GM18507 (cell line): ENCODE measurements at places on chromosomes 2 and 18.

DNA sequence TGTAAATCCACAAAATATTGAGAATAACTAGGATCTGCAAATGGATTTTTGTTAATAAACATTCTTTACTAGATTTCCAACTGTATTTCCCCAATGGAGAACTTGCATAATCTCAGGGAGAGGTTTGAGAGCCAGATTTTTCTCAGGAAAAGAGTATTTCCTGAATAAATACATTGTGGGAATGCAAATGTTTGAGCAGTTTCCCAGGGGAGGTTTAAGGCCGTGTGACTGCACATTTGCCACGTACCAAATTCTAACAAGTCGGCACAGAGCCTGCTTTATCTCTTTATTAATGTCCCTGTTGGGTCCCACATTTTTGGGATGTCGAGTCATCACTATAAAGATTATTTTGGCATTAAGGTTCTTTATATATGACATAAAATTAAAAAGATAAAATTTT, 27.0 kb downstream of the TFPI start:
- DNase-seq: no peak

- DNase-seq: no peak
These were observed 378.4 kb upstream of the HNRNPA3 start for GRCh38 chr2:176834226-176834625.

DNA sequence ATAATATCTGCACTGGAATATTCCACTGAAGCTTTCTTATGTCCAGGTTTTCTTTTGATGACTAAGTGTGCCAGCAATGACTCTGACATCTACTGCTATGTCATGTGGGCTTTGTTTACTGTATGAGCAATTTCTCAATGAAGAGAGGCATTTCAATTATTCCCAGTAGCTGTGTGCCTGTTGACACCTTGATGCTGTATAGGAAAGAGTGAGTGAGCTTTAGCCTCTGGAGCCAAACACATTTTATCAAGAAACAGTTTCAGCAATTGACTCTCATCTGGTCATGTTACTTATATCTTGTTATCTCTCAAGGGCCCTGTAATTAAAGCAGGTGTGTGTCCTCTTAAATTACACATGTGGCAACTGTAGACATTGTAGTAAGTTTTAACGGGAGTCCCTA, 493.2 kb upstream of the FANCL start:
- no peak for DNase-seq

- no peak for DNase-seq
These were observed 142.8 kb upstream of the ID2 start for GRCh38 chr2:8538931-8539621.

DNA sequence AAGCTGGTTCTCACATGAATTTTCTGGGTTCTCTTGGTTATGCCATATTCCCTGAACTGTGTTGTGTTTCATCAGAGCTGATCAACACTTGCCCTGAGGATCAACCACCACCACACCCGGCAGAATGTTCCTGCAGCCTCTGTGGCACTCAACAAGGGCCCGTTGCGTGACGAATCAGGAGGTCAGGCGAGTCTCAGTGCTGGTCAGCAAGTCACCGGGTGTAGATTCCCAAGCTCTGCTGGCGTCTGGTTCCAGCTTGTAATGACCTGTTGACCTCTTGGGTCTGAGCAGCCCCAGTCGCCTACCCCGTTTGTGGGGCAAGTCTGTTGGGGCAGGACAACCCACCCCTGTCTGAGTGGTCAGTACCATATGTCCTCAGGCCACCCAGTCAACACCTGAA, 46.0 kb downstream of the ADCY3 start:
- no peak for DNase-seq

DNA sequence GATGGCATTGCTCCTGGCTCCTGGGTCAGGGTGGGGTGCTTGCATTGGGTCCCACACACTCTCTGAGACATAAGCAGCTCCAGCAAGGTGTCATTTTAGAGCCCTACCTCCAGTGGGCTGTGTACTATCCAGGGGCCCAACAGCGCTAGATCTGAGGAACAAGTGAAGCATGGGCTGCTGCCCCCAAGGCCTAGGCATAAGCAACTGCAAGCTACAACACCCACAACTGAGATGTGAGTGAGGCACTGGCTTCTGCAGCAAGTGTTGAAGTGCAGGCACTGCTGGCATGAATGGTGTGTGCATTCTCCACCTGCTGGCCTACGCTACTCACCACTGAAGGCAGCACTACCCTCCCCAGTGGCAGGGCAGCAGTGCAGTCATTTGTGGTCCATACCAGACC, 81.0 kb upstream of the STK39 start:
- DNase-seq: no peak
